ENCODE measurements at places on chromosomes 4 and X. TPM values are rescaled to one million over a fixed set of nuclear protein-coding genes. Genes with fewer than 3 reads are reported as not detected.

- no peak for DNase-seq
Observed at GRCh38 chr4:76640353-76640910, 205.4 kb downstream of the SHROOM3 start.

DNA sequence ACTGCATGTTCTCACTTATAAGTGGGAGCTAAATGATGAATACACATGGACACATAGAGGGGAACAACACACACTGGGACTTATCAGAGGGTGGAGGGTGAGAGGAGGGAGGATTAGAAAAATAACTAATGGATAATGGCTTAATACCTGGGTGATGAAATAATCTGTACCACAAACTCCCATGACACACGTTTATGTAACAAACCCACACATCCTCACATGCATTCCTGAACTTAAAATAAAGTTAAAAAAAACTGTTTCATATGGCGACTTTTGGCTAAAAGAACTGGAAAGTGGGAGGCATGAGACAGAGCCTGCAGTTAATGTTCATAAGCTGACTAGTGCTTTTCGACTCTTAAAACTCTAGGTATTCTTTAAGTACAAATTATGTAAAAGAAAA is 98.9 kb upstream of the NPFFR2 start:
- no peak for DNase-seq

DNA sequence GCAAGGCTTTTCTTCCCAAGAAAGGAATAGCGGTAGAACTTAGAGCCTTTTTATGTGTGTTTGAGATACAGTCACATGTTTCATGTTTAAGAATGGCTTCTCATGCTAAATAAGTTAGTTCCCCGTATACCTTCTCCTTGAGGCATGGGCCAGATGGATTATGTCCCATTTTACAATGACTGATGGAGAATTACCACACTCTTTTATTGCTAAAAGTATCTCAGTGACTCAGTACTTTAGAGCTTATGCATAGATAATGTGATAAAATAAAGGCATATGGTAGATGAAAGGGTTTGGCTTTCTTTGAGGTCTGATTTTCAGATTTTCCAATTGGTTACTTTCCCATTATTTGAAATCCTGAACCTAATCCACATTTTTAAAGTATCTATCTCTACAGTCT is 121.8 kb upstream of the BMPR1B start:
- DNase-seq: no peak

GRCh38 chrX:18377796-18378195 is 23.3 kb upstream of the SCML2 start:
- no peak for DNase-seq

GRCh38 chr4:36189511-36190226 is 54.6 kb downstream of the ARAP2 start:
- no peak for DNase-seq

- no peak for DNase-seq
Observed at GRCh38 chr4:76214177-76214675, 602 bp upstream of the SCARB2 start.

NALF2 gene
- polyA plus RNA-seq: 0.13 TPM
